ENCODE measurements at places on chromosomes 6 and 20. TPM values are rescaled to one million over a fixed set of nuclear protein-coding genes. Genes with fewer than 3 reads are reported as not detected.

DNA sequence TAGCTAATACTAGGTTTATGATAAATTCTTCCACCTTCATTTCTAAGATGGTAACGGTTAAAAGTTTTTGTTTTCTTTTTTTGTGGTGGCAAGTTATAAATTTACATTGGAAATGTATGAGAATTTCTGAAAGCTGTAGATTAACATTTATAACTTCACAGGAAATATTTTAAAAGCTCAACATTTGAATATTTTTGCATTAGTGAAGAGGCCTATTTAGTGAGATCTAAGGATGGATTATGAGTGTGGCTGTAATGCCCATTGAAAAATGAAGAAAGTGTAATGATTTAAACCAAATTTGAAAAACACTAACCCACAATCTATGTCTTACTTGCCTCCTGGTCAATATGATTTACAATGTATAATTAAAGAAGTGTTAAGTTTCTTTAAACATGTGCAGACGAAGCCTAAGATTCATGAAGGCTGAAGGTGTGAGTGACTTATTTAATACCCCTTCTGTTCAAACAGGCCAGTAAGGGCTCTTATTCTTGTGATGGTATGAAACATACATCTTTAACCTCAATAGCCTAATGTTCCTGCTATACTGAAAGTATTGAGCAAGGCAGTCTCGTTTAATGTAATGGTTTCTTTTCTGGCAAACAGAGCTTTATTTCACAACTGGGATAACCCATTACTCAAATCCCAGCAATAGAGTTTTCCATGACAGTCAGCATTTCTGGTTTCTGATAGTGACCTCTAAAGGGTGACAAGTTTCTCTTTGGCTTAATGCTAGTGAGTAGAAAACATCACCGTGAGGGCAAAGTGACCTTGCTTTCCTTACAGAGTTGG, 13.2 kb downstream of the HDGFL1 start:
- DNase-seq: no peak

- DNase-seq: no peak
These were observed 15.8 kb downstream of the AARS2 start for GRCh38 chr6:44297063-44298038.

Gene TNXB
- 63.9 TPM for total RNA-seq

DNA sequence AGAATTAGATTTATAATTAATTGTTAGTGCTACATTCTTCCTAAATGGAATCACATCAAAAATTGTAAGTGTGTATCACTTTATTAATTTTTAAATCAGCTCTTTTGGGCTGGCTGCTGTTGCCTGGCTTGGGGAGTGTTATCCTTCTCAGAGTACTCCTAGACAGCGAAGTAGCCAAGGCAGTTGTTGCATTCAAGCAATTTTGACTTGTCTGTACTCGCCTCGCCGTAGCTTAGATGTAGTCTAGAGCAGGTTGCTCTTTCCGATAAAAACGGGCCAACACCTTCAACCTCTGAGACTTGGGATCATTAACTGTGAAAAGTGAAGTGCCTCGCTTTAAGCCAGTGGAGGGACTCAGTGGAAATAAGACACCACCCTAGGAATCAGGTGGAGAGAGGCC, 151.3 kb downstream of the FARS2 start:
- no peak for DNase-seq

GRCh38 chr6:82381278-82381677, 17.7 kb downstream of the TPBG start:
- DNase-seq: no peak

GRCh38 chr6:25137916-25138232, 141.3 kb upstream of the CARMIL1 start:
- no peak for DNase-seq

- DNase-seq: peak; percentile 73
These were observed 64.9 kb downstream of the SYCP2L start for GRCh38 chr6:10951675-10952282.

DNA sequence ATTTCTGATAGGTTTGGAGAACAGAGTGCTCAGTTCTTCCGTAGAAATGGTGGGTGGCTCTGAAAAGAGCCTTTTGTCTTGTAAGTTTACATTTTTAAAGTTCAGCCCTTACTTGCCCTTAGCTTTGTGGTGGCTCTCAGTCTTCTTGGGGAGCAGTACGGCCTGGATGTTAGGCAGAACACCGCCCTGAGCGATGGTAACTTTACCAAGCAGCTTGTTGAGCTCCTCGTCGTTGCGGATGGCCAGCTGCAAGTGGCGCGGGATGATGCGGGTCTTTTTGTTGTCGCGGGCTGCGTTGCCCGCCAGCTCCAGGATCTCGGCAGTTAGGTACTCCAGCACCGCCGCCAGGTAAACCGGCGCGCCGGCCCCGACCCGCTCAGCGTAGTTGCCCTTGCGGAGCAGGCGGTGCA, 19.5 kb downstream of the OR2B2 start:
- peak; percentile 36 for DNase-seq

- peak; percentile 68 for DNase-seq
These were observed 15.5 kb upstream of the CARMIL1 start for GRCh38 chr6:25263657-25264056.

GRCh38 chr20:53335555-53335954, 258.1 kb downstream of the ZNF217 start:
- no peak for DNase-seq

DNA sequence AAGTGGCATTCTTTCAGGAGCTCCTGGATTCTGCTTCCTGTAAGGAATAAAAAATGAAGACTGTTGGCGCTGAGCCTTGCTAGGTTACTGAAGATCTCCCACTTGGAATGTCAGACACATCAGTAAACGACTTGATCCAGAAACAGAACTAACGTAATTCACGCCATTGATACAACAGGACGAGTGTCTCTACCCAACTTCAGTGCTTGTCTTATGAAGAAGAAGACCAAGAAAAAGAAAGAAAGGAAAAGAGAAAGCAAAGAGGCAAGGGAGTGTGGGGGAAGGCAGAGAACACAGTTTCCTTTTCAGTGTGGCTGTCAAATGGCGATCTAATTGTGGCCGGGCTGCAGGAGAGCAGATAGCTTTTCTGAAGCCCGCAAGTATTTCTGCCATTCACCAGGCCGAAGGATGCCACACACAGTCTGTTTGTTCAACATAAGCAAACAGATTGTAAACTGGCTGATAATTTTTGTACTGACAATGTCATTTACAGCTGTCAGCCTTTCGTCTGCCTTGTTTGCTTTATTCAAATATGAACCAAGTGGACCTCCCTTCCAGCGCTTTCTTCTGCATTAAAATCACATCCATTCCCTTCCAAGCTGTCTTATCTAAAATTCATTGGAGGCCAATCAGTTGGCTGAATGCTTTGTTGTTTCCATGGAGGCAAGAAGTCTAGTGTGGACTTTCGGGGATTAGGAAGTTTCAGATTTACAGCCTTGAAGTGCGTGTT, 180.6 kb downstream of the FOXA2 start:
- peak; percentile 4 for DNase-seq

DNA sequence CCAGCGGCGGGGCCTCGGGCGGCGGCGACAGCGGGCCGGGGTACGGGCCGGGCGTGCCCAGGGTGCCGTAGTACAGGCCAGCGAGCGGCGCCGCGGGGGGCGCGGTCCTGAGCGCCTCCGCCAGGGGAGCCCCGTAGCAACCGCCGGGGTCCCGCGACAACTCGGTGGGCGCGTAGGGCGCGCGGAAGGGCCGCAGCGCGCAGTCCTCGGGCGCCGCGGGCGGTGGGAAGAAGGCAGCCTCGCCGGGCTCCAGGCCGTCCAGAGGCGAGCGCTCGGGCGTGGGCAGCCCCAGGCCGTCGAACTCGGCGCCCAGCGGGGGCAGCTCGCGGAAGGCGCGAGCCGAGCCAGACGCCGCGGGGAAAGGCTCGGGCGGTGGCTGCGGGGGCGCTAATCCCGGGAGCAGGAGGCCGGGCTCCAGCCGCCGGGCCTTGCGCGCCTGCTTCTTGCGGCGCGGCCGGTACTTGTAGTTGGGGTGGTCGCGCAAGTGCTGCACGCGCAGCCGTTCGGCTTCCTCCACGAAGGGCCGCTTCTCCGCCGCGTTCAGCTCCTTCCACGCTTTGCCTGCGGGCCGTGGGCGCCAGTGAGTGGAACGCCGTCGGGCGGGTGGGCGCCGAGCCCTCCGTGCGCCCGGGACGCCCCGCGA, 916 bp downstream of the SOX18 start:
- no peak for DNase-seq

Gene TULP1
- total RNA-seq: not detected

- peak; percentile 27 for DNase-seq
These were observed 945.9 kb upstream of the CITED2 start for GRCh38 chr6:140320081-140321080.

DNA sequence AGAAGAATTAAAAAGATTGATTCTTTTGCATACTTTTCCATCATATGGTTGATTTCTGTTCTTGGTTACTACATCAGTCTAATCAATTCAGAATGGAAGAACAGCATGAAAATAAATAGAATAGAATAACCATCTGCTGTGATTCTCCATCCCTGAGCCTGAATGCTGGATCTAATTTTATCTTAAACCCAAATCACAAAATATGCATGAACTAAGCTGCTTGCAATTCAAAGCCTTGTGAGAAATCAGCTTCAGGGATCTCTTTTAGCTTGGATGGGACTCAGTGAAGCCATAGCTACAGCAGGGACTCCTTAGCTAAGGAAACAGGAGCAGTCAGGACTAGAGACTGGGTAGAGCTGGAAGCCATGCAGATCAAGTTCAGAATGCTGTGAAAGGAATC, 74.1 kb downstream of the TPBG start:
- DNase-seq: no peak

Gene CGAS
- 5.0 TPM for total RNA-seq

Gene SMAP1
- total RNA-seq: 14.4 TPM

GRCh38 chr20:10370091-10370887, 63.7 kb downstream of the MKKS start:
- DNase-seq: peak; percentile 76

DNA sequence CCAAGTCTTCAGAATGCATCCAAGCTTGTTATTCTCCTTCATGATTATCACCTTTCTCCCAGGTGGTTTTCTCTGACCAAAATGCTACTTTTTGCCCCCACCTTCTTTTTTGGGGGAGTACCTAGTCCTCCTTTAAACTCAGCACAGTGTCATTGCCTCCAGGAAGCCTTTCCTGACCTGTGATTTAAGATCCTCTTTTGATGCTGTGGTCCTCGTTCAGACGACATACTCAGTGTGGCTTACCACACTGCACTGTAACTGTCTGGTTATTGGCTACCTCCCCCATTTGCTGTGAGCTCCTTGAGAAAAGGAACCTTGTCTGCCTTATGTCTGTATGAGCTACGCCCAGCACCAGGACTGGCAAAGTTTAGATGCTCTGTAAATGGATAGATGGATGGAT, 14.6 kb downstream of the SAYSD1 start:
- DNase-seq: no peak

GRCh38 chr6:160337991-160338390, 10.2 kb upstream of the SLC22A3 start:
- no peak for DNase-seq

GRCh38 chr6:130306377-130306776, 59.4 kb upstream of the TMEM200A start:
- peak; percentile 21 for DNase-seq

DNA sequence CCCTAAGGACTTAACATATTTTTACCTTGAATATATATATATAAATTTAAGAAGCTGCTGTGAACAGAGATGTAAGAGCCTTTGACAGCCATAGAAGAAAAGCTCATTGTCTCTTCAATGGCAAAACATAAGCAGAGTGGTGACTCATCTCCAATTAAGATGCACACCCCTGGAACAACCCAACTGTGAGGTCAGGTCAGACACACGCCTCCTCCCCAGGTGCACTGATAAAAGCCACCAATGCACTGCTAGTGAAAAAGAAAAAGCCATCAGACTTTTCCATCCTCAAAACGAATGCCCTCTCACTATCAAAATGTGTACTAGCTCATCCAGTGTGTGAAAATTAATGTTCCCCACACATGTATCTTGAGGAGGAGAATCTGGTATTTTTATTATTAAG, 100.1 kb downstream of the SMLR1 start:
- DNase-seq: no peak

DNA sequence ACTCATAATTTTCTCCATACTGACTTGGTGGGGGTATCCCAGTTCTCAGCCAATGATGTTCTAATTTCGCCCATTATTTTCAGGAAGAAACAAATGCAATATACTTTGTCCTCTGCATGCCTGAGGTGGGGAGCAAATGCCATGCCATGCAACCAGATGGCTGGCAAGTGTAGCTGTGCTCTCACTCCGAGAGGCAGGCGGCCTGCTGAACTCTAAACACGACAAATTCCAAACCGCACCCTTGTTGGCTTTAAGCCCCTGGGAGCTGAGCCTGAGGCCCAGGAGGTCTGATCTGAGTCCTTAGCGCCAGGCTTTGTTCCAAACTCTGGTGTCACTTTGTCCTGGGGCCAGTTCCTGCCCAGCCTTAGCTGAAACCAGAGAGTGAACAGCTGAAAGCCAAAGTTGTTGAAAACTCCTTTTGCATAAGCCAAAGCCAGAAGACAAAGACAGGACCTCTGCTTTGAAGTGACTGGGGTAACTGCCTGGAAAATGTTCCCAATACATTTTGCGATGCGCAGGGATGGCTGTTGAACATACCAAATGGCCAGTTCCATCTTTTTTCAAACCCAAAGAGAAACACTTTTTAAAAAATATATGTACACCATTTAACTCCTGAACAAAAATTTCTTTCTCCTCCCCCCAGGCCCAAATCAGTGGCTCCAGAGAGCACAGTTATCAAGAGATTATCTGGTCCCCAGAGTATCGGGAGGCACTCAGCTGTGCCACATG, 46.2 kb downstream of the TTI1 start:
- peak; percentile 46 for DNase-seq

- DNase-seq: no peak
These were observed 122.1 kb downstream of the HIVEP2 start for GRCh38 chr6:142822842-142823241.

DNA sequence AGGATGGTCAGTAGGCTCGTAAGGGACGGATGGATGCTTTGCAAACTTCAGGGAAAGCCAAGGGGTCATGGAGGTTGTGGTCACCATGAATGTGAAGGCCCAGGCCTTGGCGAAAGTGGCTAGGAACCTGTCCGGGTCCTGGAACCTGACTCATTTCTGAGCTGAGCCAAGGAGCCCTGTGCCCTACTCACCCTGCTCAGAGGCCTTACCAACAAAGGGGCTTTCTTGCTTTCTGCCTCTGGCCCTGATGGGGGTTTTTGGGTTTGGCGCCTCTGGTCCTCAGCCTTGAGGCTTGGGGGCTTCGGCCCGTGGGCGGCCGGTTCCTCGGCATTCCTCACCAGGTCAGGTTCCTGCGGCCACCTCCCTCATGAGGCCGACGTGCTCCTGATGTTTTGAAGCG, 155.1 kb downstream of the DTNBP1 start:
- DNase-seq: no peak

DNA sequence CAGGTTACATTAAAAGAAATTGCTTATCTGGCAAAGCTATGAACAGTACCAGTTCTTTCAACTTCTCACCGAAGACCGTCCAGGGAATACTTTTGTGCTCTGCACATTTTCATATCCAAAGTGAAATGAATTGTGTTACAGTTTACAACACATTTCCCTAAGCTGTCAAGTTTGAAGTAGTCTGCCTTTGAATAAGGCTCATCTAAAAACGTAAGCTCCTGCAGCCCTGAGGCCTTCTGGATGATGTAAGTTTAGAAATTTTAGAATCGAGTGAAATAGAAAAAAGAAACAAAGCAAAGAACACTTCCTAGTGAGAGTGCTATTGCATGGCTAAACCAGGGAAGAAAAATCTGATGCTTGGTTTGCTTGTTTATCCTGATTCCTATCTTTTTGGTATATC, 653.8 kb downstream of the MMUT start:
- DNase-seq: no peak

Gene TMC2
- total RNA-seq: under 0.01 TPM

GRCh38 chr6:169289619-169290339, 36.1 kb upstream of the THBS2 start:
- DNase-seq: peak; percentile 41

Gene SLC22A1
- 0.26 TPM for total RNA-seq

Gene GJA10
- not detected for total RNA-seq

Gene SERINC1
- total RNA-seq: 241 TPM
